Activated CD8-positive, alpha-beta T cell treated with anti-CD3 and anti-CD28 coated beads for 36 hours (primary cell): ENCODE measurements at places on chromosomes 7 and 10. TPM values are rescaled to one million over a fixed set of nuclear protein-coding genes. Genes with fewer than 3 reads are reported as not detected.

DNA sequence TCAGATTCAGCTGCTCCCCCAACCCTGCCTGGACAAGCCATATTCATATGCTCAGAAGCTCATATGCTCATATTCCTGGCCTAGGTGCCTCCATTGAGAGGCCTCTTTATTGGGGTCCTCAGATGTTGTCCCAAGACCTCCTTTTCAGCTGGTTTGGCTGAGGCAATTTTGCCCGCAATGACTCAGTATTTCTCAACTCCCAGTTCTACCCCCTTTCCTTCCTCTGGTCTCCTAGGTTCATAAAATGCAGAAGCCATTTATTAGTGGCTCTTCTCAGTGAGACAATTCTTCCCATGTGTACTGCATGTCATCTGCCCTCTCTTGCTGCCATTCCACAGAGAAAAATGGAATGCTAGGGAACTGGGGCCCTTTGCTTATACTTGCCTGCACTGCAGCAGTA, 110.7 kb downstream of the INHBA start:
- no peak for DNase-seq

GRCh38 chr7:134422008-134422407, 36.9 kb downstream of the AKR1B1 start:
- no peak for DNase-seq

DNA sequence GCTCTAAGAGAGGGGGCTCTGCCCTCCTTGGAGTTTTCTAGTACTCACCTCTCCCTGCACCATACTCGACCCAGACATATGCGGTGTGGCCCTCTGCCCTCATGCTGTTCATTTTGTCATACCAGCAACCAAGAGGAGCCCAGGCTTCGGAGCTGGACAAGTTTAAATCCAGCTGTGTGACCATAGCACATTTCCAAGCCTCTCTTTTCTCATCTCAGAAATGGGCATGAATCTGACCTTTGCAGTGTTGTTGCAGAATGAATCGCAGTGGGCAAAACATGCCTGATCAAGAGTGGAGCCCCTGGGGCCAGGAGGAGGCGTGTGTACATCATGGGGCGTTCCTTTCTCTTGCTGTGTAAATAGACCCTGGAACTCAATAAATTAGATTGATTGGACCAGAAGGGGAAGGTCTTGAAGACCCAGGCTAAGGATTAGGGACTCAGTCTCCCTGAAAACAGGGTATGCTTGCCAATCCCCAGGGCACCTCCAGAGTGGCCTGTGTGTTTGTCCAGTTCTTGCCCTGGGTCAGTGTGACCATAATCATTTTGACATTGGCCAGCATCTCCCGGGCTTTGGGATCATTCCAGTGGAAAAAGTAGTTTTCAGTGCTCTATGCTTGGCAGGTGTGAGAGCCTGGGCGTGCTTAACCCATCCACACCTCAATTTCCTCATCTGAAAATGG, 59.6 kb downstream of the ZMIZ1 start:
- no peak for DNase-seq

The LIPN gene
- not detected for total RNA-seq
